ENCODE measurements at places on chromosomes 11 and 22. TPM values are rescaled to one million over a fixed set of nuclear protein-coding genes. Genes with fewer than 3 reads are reported as not detected.

Gene TBX10
- not detected for total RNA-seq

Gene MFRP
- total RNA-seq: not detected

Gene YWHAH
- 116 TPM for total RNA-seq

Gene GTPBP1
- 34.3 TPM for total RNA-seq

Gene ENTHD1
- not detected for total RNA-seq

- DNase-seq: no peak
These were observed 2254.0 kb downstream of the LRRC4C start for GRCh38 chr11:39205236-39205995.

DNA sequence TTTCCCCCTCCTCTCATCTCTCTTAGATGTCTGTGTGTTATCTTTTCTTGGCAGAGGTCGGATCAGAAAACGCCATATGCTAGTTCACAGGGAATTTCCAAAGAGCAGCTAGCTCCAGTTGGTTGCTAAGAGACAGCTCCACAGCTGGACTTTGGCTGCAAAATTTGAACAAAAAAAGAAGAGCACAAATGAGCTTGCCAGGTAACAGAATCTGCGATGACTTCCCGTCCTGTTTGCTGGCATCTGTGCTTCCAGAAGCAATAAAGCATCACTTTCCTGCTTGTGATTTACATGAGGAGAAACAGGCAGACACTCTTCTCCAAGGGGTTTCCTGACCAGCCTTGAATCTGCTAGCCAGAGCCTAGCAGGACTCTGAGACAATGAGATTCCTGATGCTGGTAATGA lies 596.0 kb upstream of the B3GAT1 start:
- no peak for DNase-seq

DNA sequence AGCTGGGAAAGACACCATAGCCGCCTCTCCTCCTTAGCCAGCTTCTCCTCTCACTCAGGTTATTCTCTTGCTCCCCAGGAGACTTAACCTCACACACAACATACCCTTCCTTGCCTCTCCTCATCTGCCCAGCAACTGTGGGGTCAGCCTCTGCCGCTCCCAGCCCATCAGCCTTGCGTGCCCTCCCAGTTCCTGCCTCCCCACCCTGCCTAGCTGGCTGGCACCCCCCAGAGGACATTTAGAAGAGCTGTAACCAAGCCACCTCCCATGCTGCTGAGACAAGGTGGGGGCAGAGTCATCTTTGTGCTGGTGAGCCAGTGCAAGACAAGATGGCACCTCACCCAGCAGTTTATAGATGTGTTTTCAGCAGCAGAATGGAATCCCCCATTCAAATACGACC lies 38.2 kb downstream of the TOM1 start:
- DNase-seq: no peak

All from cardiac septum (tissue), 1 donor.